HS-5 (cell line): ENCODE measurements at places on chromosomes 6 and 20.

DNA sequence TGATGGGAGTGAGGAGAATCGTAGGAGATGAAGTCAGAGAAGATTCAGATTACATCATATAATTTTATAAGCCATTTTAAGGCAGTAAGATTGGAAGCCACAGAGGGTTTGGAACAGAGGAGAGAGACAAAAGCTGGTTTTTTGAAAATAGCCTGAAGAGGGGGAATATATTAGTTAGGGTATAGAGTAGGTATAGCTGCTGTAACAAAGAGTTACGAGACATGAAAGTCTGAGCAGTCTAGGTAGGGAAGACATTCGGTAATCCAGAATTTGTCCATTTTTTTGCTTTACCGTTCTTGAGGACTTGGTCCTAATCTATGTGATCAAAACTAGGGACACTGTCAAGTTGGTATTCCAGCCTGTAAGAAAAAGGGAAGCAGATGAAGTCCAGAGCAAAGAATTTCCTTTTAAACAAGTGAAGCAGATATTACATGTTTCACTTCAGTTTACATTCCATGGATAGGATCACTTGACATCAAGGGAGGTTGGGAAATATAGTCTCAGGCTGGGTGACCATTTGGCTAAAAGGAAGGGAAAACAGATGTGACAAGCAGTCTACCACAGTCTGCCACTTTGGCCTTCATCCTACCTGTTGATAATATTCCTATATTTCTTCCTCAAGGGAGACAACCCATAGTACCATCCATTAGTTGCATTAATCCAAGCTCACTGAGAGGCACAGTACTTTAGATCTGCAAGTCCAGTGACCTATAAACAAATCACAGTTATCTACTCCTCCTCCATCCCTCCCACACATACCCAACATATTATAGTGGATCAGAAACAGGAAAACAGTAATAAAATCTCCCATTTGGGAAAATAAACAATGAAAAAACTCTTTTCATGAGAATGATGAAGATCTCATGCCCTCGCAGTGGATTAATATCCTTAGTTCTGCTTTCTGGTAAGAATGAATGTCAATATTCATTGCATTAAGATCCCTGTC is 10.2 kb downstream of the FAM135A start:
- no peak for DNase-seq

DNA sequence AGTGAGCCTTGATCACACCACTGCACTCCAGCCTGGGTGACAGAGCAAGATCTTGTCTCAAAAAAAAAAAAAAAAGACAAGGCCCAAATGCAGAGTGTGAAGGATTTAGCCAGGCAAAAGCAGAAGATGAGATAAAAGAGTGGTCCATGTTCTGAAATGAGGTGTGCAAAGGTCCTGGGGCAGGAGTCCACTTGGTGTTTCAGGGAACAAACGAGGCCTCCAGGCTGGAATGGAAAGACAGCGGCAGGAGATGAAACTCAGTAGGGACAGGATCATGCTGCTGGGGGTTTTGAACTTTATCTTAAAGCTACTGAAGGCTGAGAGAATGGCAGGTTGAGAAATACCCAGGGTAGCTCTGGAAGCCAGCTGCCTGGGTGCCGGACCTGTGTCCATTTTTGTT is 178.2 kb downstream of the ZMYND8 start:
- no peak for DNase-seq

DNA sequence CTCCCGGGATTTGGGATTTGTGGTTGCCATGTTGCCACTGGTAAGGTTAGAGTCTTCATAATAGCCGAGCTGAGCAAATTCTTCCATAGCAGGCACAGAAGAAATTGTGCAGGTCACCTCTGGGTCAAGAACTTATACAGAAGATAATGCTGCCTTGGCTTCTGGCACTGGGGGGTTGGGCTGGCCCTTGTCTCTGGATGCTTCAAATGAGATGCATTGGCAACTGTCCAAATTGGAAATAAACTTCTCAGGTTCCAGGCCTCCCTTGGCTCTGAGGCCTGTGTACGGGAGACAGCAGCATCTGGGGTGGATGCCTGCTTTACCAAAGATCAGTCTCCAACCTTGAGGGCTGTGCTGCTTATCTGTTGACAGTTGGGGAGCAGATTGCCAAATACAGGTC is 26.2 kb downstream of the MYO6 start:
- no peak for DNase-seq

GRCh38 chr6:95576218-95576997 is 927 bp upstream of the MANEA start:
- DNase-seq, result no peak

GRCh38 chr20:24743641-24744040 is 205.4 kb upstream of the CST7 start:
- no peak for DNase-seq

DNA sequence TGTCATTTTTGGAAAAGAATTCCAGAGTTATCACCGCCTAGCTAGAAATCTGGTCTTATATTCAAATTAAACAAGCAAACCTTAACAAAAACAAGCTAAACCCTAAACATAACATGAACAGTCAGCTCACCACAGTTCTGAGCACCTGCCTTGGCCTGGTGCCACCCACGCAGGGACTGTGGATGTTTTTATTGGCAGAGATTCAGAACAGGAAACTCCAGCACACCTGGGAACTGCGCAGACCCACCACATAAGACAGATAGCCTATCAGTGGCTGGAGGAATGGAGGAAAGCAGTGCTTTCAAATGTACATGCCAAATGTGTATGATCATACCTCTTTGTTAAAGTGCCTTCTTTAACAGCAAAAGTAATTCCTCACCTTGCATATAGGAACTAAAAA is 8.9 kb downstream of the SLC16A10 start:
- no peak for DNase-seq

GRCh38 chr6:120646101-120646500 is 688.2 kb downstream of the TBC1D32 start:
- DNase-seq, result no peak

GRCh38 chr20:2521369-2522305 is 12.9 kb upstream of the ZNF343 start:
- DNase-seq, result no peak

GRCh38 chr20:19562426-19562825 is 195.6 kb upstream of the RIN2 start:
- no peak for DNase-seq

GRCh38 chr20:1627200-1627550 is 7.4 kb upstream of the SIRPB1 start:
- no peak for DNase-seq

DNA sequence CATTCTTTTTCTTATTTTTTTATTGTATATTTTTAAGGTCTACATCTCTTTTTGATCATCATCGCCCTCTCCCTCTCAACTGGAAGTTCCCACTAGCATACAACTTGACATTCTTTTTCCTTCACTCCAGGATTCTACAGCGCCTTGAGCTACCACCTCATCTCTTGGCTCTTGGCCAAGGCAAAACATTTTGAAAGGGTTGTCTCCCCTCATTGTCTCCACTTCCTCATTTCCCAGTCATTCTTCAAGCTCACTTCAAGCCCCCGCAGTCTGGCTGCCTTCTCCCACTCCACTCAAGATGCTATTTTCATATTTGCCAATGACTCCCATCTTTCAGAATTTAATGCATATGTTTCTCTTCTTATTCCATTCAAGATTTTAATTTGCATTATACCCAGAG is 63.0 kb downstream of the OPN5 start:
- no peak for DNase-seq
